T-helper 1 cell (primary cell): ENCODE measurements at places on chromosomes 2 and 18.

DNA sequence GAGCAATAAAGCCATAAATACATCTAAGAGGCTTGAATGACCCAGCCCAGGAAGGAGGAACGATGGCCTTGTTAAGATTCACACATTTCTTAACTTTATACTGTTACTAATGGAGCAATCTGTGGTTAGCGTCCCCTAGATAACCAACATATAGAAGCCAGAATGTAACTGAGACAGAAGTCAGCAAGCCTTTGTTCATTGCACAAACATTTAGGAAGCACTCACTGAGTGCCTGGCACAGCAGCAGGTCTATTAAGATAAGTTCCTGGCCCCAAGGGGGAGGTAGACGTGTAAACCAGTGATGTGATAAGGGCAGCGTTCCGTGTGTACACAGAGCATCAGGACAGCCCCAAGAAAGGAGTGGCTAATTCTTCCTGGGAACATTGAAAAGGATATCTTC lies 63.6 kb upstream of the ATL2 start:
- no peak for DNase-seq

DNA sequence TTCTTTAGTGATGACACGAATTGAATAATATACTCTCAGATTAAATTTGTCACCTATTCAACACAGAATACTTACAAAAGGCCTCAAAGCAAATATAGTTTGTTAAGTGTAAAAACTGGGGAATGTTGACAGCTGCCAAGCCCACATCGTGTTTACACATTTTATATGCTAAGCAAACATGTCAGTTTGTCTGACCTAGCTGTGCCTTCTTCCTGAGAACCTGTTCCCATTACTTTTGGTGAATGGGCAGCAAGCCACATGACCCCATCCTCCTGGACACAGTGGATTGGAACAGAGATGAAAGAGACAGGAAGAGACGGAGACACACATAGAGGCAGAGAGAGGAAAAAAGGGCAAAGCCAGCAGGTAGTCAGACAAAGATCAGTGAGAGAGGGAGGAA lies 22.9 kb upstream of the CUL3 start:
- DNase-seq, result no peak

GRCh38 chr2:203418271-203418670 lies 90.1 kb downstream of the ABI2 start:
- DNase-seq, result no peak

- no peak for DNase-seq
Observed at GRCh38 chr2:109256111-109256510, 127.1 kb downstream of the SH3RF3 start.

DNA sequence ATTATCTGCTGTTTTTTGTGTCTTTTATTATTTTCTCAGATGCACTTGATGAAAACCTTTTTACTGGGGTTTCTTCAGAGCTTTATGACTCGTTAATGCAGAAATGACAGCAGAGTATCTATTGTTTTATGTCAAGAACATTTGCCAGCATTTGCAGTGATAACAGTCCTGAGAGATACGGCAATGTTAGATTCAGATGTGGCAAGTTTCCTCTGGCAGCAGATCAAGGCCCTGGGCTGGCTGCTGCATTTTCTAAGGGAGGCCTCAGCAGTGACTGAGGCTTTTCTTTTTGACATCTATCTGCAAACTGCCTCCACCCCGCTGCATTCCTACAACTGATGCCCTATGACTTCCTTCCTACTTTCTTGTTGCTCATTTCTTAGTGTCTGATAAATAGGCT lies 40.2 kb downstream of the EFEMP1 start:
- no peak for DNase-seq
